ENCODE measurements at places on chromosomes 1 and 21. TPM values are rescaled to one million over a fixed set of nuclear protein-coding genes. Genes with fewer than 3 reads are reported as not detected.

The HEATR1 gene
- 29.6 TPM for total RNA-seq

The GIPC2 gene
- 0.04 TPM for total RNA-seq

The TMPRSS2 gene
- total RNA-seq, result not detected

DNA sequence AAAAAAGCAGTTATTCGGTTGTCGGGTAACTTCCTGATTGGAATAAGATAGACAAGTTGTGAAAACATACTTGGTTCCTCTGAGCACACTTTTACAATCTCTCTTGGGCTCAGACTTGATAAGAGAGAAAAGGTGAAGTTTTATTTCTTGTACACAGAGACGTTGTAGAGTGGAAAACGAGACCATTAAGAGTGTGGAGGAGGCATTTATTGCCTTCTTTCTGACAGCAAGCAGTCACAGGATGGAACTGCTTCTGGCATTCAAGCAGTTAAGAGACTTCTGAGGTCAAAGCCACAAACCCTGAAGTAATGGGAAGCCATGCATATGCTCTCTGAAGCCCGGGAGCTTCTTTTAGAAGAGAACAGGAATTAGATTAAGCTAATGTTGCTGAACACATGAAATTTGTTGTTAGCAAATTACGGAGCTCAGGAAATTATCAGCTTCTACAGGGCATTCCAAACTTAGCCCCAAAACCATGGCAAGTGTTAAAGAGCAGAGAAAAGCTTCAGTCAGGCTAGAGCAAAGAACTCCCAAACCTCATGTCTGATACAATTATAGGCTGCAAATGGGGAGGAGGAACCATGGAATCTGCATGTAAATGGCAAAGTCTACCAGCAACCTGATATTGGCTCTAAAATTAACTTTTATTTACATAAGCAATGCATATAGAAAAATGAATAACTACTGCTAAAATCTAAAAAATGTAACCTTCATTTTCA lies 26.0 kb downstream of the S1PR1 start:
- H3K4me3 ChIP-seq, result no peak overlapping the region
- DNase-seq, result no peak
- no peaks in the 10 kb centered on the region for H3K27me3 ChIP-seq
- no peak overlapping the region for H3K27ac ChIP-seq
- no peaks in the 10 kb centered on the region for H3K36me3 ChIP-seq

Measured in Karpas-422 (cell line).